ENCODE measurements at places on chromosomes 7 and 10. TPM values are rescaled to one million over a fixed set of nuclear protein-coding genes. Genes with fewer than 3 reads are reported as not detected.
A peak's percentile ranks its signal among the peaks of the same experiment; 100 is the strongest.

VPS26A gene
- total RNA-seq, result 37.4 TPM

CDC123 gene
- 143 TPM for total RNA-seq

- DNase-seq, result no peak
Measured at GRCh38 chr10:31071232-31072005, 39.8 kb upstream of the ZNF438 start.

DNA sequence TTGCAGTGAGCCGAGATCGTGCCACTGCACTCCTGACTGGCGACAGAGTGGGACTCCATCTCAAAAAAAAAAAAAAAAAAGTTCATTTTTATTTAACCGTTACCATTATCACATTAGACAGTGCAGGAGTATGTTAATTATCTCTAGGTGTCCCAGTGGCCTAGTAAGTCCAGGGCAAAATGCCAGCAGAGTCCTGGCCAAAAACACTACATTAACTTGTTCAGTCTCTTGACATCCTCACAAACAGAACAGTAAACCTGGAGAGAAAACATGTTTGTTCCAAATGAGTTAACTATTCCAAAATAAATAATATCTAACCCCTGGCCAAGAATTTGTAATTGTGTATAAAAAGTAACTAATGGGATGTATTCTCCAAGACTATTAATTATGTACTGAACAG, 43.2 kb downstream of the PTPRZ1 start:
- no peak for DNase-seq

GRM3 gene
- 1.5 TPM for total RNA-seq

GRCh38 chr10:10366836-10367235, 650.8 kb upstream of the CELF2 start:
- DNase-seq, result no peak

ATOH7 gene
- total RNA-seq, result 0.44 TPM

- DNase-seq, result no peak
Measured at GRCh38 chr7:132130497-132130896, 445.8 kb downstream of the PLXNA4 start.

DNA sequence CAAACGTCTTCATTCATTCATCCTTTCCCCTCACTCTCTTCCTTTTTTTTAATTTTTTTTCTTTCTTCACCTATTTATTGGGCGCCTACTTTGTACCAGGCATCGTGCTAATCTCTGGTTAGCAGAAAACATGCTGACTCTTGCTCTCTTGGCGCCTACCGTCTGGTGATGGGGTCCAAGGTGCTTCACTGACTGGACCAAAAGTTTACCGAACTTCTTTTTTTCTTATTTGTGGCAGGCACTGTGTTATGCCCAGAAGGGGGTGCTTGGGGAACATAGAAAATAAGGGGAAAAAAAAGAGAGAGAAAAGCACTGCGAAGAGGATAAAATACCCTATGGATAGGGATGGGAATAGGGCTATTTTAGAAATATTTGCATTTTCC, 505 bp upstream of the FAM204A start:
- DNase-seq, result no peak

DNA sequence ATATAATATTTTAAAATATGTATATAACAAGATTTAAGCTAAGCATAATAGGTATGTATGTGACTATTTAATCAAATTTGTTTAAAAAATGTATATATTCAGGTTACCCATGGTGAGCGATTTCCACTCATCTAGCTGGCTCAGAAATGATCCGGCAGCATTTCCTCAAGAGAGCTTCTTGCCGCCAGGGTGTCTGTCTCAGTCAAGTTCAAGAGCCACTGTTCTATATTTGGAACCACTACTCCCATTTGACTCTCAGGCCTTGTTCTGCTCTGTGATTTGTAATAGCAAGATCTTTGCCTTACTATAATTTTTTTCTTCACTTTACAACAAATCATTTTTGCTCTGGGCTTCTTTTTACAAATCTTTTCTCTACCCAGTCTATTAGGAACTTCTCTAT, 48.7 kb upstream of the CNTNAP2 start:
- DNase-seq, result no peak

GRCh38 chr7:74236284-74236683, 17.9 kb downstream of the RFC2 start:
- DNase-seq, result no peak

- DNase-seq, result no peak
Measured at GRCh38 chr7:8444468-8444769, 11.0 kb downstream of the NXPH1 start.

UTF1 gene
- 140 TPM for total RNA-seq

GRCh38 chr7:127798023-127798422, 146.0 kb downstream of the SND1 start:
- no peak for DNase-seq

- DNase-seq, result no peak
Measured at GRCh38 chr10:130580975-130581374, 444.8 kb downstream of the GLRX3 start.

DNA sequence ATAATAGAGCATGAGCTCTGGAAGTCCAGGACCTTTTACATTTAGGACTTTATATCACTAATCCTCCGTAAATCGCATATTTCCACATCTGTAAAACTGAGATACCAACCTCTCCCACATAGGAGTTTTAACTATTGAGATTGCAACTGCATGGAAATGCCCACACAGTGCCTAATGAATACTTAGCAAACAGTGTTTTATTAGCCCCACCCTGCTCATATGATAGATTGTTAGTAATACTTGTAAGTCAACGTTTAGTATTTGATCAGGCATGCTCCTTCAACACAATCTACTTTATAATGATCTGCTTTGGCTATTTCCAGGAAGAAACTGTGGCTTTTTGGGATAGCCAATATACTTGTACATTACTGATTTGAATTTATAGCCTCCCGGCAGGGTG, 8.5 kb downstream of the PDZD8 start:
- no peak for DNase-seq

RPEL1 gene
- total RNA-seq, result not detected

DNA sequence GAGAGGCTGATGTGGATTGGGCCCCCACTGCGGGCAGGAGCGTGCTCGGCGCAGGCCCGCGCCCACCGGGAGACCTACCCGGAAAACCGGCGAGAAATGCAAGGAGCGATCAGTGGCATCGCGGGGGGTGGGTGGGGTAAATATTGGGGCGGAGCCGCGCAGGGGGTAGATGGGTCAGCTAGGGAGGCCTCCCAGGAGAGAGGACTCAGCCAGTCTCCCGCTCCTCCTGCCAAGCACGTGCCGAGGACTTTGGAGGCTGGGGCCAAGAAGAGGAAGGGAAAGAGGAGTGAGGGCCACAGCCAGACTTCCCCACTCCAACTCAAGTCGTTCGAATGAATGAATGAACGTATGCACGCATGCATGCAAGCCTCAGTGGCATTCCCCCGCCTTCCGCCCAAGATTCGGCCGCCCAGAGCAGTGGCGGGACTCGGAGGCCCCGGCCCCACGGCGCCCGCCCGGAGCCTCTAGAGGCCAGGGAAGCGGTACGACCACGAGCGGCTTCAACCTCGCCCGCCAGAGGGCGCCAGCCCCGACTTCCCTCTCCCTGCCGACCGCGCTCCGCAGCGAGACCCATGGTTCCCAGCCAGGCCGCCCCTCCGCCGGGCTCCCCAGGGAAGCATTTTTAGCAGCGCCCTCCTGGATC, 3.6 kb downstream of the NPM3 start:
- DNase-seq, result peak; percentile 93

SIRT1 gene
- total RNA-seq, result 55.5 TPM

PNLIPRP3 gene
- not detected for total RNA-seq

GRCh38 chr10:103876155-103876554, 20.8 kb upstream of the SH3PXD2A start:
- DNase-seq, result no peak

DNA sequence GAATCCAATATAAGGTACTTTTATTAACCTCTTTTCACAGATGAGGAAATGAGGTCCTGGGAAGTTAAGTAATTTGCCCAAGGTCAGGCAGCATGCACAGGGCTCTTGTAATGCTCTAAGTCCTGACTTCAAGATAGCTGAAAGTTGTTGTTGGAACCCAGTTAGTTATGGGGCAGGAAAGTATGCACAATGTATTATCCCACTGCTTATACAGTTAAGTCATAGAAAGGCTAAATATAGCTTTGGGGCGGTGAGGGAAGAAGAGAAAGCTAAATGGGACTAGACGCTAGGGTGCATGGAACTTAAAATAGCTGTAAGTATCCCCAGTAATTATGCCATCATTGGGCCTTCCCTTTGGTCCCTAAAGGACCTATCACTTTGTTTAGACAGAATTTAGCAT, 9.2 kb downstream of the GLCCI1 start:
- DNase-seq, result no peak

ASZ1 gene
- not detected for total RNA-seq

DNA sequence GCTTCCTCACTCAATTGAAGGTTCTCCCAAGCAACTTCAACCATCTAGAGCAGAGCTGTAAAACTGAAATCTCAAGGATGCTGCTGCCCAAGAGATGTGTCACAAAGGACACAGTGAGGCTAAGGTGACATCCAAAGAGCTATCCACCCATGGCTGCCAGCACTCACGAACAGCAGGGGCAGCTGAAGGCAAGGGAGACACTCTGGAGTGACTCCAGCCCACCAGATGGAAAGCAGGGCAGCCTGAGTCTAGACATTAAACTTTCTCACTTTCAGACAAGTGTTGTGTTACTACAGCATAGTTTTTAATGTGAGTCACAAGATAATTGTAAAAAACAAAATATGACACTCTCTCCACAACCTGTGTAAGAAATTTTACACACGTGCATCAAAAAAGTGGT, 113.5 kb downstream of the LARP4B start:
- DNase-seq, result no peak

GRCh38 chr10:69901628-69902505, 100.2 kb downstream of the COL13A1 start:
- peak; percentile 77 for DNase-seq

All from WTC11 (cell line).